ENCODE measurements at places on chromosomes 7 and 10. TPM values are rescaled to one million over a fixed set of nuclear protein-coding genes. Genes with fewer than 3 reads are reported as not detected.

DNA sequence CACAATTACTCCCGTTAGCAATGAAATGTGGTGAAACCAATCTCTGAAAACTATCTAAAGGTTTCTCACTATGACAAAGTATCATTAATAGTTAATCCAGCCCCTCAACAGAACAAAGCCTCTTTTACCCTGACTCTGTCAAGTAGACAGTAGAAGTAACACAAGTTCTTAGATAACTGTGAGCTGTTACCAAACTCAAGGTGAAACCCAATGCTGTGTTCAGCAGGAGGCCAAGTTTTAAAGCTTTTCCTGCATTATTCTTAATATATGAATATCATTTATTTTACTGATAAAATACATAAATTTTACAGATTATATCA, 109.1 kb downstream of the SRPK2 start:
- DNase-seq: no peak

DNA sequence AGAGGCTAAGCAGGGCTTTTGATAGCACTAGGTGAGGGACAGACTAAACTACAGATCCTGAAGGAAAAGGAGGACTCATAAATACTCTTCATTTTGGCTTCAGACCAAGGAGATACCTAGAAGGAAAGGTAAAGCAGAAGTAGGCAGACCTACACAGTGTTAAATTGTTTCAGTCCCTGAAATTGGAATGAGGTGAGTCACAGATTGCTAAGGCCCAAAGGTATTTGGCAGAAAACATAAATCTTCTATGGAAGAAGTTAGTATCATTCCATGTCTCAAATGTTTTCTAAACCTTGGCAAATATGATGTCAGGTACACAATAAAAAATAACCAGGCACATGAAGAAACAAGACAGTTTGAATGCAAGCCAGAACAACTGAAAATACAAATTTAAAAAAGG, 30.0 kb downstream of the MTERF1 start:
- no peak for DNase-seq

Gene C10orf90
- not detected for total RNA-seq

- no peak for DNase-seq
These were observed 45.7 kb downstream of the CXCL12 start for GRCh38 chr10:44339218-44339617.

Gene SLC13A4
- total RNA-seq: not detected

GRCh38 chr7:71145906-71146901, 14.3 kb downstream of the GALNT17 start:
- no peak for DNase-seq

Gene CYP26C1
- 1.9 TPM for total RNA-seq

- DNase-seq: no peak
These were observed 64.6 kb downstream of the FAS start for GRCh38 chr10:89055159-89055558.

Gene ZNF853
- 1.0 TPM for total RNA-seq

- peak; percentile 23 for DNase-seq
These were observed 7.0 kb upstream of the EVX1 start for GRCh38 chr7:27235387-27236311.

GRCh38 chr7:82932516-82932915, 230.2 kb downstream of the PCLO start:
- no peak for DNase-seq

Data from dermis blood vessel endothelial cell (primary cell).